Naive thymus-derived CD8-positive, alpha-beta T cell (primary cell): ENCODE measurements at places on chromosomes 16 and 17. TPM values are rescaled to one million over a fixed set of nuclear protein-coding genes. Genes with fewer than 3 reads are reported as not detected.

GRCh38 chr17:35245196-35245486 lies 2.3 kb downstream of the SLFN5 start:
- peaks cover 53% of the 10 kb centered on the region for H3K36me3 ChIP-seq
- DNase-seq: no peak
- peak overlapping the region; percentile 99 for H3K27ac ChIP-seq
- peak overlapping the region; percentile 99 for H3K4me3 ChIP-seq

- peaks cover 5% of the 10 kb centered on the region for H3K27me3 ChIP-seq
- H3K4me3 ChIP-seq: no peak overlapping the region
Measured at GRCh38 chr17:15309793-15310192, 31.6 kb downstream of the TEKT3 start.

DNA sequence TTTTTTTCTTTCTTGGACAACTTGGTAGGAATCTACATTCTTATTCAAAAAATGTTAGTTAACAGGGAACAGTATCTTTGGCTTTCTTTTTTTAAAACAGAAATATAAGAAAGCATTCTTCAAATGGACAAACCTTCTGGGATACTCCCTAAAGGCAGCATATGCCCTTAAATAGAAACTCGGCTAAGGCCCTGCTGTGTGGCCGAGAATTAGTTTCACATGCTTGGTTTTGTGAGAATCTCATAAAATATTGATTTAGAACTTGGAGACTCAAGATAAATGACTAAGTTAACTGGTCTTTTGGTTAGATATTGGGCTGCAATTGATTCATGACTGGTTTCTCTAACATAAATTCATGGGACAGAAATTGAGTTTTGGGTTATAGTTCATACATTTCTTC lies 359.9 kb upstream of the XYLT1 start:
- H3K27me3 ChIP-seq: peaks cover 5% of the 10 kb centered on the region
- H3K4me3 ChIP-seq: no peak overlapping the region
- H3K27ac ChIP-seq: no peak overlapping the region
- H3K4me1 ChIP-seq: no peaks in the 10 kb centered on the region

- H3K4me3 ChIP-seq: no peak overlapping the region
- no peaks in the 10 kb centered on the region for H3K27me3 ChIP-seq
- H3K27ac ChIP-seq: no peak overlapping the region
- H3K36me3 ChIP-seq: peaks cover 19% of the 10 kb centered on the region
- DNase-seq: no peak
Measured at GRCh38 chr16:69012906-69013305, 92.5 kb upstream of the HAS3 start.

DNA sequence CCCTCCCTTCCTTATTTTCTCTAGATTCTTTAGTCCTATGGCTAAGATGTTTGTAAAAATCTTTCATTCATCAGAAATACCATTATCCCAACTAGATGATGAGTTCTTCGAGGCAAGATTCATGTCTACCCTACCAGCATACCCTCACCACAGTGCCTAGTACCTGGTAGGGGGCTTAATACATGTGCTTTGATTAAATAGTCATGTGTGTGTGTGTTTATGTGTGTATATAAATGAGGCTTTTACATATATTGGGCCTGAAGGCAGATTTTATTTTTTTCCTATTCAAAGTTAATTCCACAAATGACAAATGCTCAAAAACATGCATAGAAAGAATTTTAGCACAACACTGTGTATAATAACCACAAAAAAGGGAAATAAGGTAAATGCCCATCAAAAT lies 193.0 kb upstream of the IRX3 start:
- H3K27ac ChIP-seq: no peak overlapping the region
- no peak for DNase-seq
- no peaks in the 10 kb centered on the region for H3K27me3 ChIP-seq

C17orf67 gene
- 2.2 TPM for polyA plus RNA-seq
